ENCODE measurements at places on chromosomes 7 and 10.

DNA sequence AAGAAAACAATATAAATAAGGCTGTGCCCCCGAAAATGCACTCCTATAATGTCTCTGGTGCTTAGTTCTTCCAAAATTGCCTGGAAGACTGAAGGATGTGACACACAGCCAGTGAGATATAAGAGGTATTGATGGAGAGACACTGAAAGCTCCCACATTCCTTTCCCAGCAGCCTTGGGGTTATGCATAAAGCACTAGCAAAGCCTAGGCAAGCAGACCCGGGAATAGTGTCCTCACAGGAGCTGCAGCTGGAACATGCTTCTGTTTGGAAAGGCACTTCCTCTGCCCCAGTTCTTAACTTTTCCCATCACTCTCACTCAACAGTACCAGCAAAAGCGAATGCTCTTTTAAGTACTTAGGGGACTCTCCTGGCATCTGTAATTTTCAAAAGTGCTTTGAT is 178.0 kb downstream of the AMPH start:
- DNase-seq: no peak

GRCh38 chr10:29735628-29736365 is 101.0 kb upstream of the SVIL start:
- DNase-seq: peak; percentile 92

GRCh38 chr7:33554576-33554975 is 350.8 kb upstream of the BMPER start:
- no peak for DNase-seq

GRCh38 chr7:121286186-121286585 is 42.6 kb upstream of the WNT16 start:
- DNase-seq: no peak

GRCh38 chr10:43211030-43211429 is 55.8 kb downstream of the RASGEF1A start:
- DNase-seq: no peak

- DNase-seq: no peak
Measured at GRCh38 chr7:102446387-102447156, 13.2 kb downstream of the ORAI2 start.

DNA sequence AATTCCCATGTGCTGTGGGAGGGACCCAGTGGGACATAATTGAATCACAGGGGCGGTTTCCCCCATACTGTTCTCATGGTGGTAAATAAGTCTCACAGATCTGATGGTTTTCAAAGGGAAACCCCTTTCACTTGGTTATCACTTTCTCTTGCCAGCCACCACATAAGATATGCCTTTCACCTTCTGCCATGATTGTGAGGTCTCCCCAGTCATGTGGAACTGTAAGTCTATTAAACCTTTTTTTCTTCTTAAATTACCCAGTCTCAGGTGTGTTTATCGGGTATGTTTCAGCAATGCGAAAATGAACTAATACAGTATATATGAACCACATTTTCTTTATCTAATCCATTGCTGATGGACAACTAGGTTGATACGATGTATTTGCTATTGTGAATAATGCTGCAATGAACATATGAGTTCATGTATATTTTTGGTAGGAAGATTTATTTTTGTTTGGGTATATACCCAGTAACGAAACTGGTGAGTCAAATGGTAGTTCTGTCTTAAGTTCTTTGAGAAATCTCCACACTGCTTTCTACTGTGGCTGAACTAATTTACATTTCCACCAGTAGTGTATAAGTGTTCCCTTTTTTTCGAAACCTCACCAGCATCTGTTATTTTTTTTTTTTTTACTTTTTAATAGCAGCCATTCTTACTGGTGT is 70.0 kb upstream of the HGF start:
- DNase-seq: no peak

DNA sequence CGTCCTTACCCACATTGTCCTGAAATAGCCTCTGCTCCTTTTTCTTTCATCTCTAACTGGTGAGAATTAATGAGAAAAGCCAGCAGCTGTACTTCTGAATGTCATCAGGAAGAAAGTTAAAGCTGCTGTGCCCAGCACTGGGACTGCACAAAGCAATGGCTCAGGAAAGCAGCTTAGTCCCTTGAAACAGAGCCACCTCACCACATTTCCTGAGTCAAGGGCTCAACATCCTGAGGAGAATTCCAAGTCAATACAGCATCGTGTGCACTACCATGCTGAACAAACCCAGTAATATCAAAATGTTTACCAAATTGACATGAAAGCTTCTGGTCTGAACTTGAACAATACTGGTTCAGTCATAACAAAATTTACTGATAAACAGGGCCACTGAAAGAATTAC is 140.1 kb downstream of the KMT2E start:
- no peak for DNase-seq

- DNase-seq: peak; percentile 52
Measured at GRCh38 chr10:71622154-71622526, 97.4 kb downstream of the C10orf105 start.

GRCh38 chr10:62851442-62851841 is 35.3 kb upstream of the EGR2 start:
- no peak for DNase-seq

GRCh38 chr7:154996101-154996500 is 6.8 kb downstream of the PAXIP1 start:
- no peak for DNase-seq

GRCh38 chr7:104106108-104106905 is 101.5 kb downstream of the ORC5 start:
- DNase-seq: no peak

DNA sequence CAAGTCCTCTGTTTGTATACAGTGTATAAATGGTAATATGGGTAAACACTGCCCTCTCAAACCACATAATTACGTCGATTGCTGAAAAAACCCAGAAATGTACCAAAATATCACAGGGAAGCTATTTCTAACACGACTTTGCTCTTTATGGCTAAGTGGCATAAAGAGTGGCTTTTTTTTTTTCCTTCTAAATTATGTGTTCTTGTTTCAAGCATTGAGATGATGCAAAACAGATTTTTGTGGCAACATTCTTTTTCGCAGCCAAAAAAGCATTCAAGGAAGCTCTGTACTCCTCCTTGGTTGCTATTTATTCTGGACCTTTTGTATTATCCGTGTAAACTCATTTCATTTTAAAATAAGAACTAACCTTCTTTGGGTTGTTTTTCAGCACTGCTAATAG is 138.9 kb downstream of the VTI1A start:
- no peak for DNase-seq

- DNase-seq: peak; percentile 52
Measured at GRCh38 chr7:158782761-158783401, 46.4 kb downstream of the ESYT2 start.

GRCh38 chr7:29926216-29926615 is 63.4 kb downstream of the SCRN1 start:
- no peak for DNase-seq

GRCh38 chr10:13712837-13713581 is 126.2 kb downstream of the PRPF18 start:
- DNase-seq: peak; percentile 73

GRCh38 chr10:66572700-66573099 is 353.1 kb upstream of the LRRTM3 start:
- DNase-seq: no peak

- DNase-seq: no peak
Measured at GRCh38 chr7:20510573-20510900, 104.9 kb upstream of the ABCB5 start.

DNA sequence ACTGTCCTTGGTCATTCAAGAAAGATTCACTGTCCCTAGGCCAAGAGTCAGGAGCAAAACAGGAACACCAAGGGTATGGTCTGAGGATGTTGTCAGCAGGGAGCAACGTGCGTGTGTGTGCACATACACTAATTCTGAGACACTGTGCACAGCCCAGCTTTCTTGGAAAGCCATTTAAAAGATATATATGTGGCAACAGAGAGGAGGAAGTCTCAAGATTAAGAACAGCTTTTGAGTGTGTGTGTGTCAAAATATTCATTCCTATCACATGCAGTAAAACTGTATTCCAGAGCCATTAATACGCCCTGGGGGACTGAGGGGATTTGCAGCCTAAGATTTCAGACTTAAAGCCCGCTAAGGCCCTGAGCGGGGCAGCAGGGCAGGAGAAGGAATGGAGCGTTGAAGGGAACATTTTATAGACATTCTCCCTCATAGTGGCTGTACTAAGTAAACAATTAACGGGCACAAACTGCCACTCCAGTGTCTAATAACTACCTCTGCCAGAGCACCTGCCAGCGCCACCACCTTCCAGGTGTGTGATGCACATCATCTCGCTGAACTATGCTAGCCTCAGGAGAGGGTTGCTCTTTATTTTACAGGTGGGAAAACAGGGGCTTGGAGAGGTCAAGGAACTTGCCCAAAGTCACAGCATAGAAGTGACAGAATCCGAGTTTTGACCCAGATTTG is 2.0 kb downstream of the NOD1 start:
- DNase-seq: no peak

DNA sequence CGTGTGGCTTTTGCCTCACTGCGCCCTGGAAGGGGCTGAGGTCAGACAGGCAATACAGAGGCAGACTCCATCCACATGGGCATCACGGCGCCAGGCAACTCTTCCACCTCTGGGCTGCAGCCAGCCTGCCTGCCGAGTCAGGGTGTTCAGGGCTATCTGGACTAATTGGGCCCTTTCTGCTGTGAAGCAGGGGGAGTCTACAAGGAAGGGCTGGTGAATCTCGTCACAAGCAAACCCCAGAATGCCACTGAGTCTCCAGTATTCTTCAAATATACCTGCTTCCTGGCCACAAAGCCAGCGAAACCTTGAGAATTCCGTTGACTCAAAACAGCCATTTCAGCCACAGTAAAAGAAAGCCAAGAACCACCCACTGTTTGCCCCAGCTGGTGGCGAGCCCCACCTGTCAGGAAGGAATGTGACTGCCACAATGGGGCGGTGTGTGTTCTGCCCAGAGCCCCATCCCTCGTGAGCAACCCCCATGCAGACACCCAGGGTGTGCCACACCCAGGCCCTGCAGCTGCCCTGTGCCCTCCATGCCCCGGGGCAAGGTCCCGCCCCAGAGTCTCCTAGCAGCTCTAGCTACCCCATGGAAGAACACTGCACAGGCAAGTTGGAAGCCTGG is 117.3 kb downstream of the FAM53B start:
- DNase-seq: no peak

GRCh38 chr10:104641187-104641936 is at the start of gene SORCS3:
TSS of gene SORCS3 (plus strand) at chr10:104641290.
- DNase-seq: no peak

DNA sequence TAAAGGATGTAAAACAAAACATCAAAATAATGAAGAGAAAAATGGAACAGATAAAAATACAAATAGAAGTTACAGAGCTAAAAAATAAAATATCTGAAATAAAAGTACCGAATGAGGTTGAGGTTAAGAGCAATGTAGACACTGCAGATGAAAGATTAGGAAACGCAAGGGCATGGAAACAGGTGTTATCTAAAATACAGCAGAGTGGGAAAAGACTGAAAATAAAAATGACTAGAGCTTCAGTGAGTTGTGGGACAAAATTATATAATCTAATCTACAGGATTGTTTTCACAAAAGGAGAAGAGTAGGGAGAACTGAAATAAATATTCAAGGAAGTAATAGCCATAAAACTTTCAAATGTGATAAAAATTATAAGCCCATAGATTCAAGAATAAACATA is 123.8 kb downstream of the PTEN start:
- no peak for DNase-seq

DNA sequence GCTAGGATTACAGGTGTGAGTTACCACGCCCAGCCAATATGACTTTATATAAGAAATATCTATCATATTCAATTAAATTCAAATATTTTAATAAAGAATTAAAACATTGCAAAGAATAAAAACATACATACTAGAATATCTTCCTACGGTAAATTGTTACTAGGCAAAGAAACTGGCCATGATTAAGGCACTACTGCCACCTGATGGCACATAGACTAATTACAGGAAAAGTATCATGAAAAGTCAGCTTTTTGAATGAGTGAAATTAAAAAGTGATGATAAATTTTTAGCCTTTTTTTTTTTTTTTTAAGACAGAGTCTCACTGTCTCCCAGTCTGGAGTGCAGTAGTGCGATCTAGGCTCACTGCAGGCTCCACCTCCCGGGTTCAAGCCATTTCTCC is 30.9 kb downstream of the MRPS33 start:
- DNase-seq: no peak

- DNase-seq: no peak
Measured at GRCh38 chr7:36349626-36350025, 40.0 kb upstream of the ANLN start.

- DNase-seq: no peak
Measured at GRCh38 chr10:77398986-77399755, 238.4 kb downstream of the KCNMA1 start.

- no peak for DNase-seq
Measured at GRCh38 chr7:4386190-4386589, 295.9 kb upstream of the FOXK1 start.

DNA sequence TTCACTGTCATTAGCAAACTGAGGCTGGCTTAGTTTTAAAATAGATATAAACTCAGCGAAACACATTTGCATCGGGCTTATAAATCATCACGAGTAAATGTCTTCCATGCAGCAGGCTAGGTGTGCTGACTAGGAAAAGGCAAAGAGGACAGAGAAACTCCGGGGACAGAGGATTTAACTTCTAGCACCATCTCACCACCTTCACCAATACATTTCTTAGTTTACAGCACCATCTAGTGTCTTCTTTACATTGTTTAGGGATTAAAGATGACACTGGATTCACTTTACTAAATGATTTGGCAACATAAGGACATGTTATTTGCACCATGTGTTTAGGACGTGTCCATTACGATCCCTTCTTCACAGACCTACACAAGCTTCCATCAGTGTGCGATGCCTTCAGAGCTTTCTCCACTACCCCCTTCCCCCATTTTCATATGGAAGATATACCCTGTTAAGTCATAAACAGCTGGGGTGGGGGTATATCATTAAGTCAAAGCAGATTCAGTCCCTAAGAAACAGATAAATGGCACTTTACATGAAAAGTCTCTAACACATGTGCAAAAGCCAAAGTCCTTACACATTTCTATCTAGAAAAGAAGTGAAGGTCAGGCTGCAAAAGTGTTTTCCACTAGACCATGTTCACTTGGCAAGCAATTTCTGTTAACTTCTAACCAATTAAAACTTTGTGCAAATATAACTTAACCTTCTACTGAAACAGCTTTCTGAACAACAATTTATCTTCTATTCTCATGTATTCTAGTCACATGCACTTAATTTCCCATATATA is 103.3 kb downstream of the GRB10 start:
- DNase-seq: no peak

DNA sequence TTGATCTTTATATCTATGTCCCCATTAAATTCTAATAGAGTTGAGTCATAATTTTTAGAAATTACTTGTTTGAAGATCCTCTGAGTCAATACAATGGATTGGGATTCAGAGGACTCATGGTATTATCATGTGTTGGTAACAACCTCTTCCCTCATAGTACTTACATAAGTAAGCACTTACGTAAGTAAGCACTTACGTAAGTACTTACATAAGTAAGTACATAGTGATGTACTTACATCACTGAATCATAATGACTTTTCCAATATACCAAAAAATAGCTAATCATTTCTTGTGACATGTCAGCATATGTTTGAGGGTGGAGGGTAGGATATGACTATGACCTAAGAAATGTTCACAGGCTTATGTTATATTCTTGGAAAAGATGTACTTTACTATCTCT is 740.5 kb downstream of the SORCS1 start:
- DNase-seq: no peak

DNA sequence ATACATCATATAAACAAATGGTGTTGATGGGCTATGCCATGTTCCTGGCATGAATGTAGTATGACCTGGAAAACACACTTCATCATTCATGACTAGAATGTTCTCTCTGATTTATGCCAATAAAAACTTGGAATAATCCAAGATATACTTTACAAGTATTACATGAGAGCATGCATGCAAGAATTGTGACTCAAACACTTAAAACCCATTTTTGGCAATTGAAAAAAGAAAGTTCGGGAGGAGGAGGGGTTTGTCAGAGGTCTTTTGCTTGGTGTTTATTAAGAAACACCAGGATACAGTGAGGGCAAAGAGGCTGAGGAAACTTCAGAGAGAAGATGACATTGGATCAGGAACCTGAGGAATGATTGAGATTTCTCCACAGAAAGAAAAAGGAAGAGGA is 10.2 kb upstream of the CUL1 start:
- no peak for DNase-seq

Measured in uterus (tissue), 4 donors.